ENCODE measurements at places on chromosomes 6 and 20.

GRCh38 chr6:9361749-9362148, 926.4 kb upstream of the SLC35B3 start:
- no peak for DNase-seq

- no peak for DNase-seq
These were observed 18.5 kb upstream of the WFDC10A start for GRCh38 chr20:45611054-45611453.

GRCh38 chr20:31861385-31862156, 8.8 kb downstream of the DUSP15 start:
- peak; percentile 92 for DNase-seq

DNA sequence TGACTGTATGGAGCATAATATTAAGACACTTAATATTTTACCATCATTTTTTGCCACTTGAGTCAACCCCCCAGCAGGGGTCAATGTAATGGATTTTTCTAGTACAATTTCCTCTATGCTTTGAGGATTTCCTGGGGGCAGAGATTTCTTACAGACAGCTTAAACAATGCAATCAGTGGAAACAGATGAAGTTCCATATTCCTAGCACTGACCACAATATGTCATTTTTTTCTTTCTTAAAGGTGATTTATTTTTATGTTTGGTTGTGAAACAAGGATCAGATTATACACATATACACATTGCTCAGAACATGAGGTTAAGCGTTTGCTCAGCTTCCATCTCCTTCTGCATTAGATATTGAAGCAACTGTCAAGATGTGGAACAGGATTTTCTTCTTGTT, 82.0 kb upstream of the ID4 start:
- no peak for DNase-seq
